Stimulated activated CD4-positive, alpha-beta T cell treated with anti-CD3 and anti-CD28 coated beads, Interleukin-1b, Interleukin-23, amount 100 ng/mL, for 4 hours (primary cell): ENCODE measurements at places on chromosomes 13 and 19.

GRCh38 chr13:81224209-81224833 lies 883.4 kb upstream of the SPRY2 start:
- no peak for DNase-seq

DNA sequence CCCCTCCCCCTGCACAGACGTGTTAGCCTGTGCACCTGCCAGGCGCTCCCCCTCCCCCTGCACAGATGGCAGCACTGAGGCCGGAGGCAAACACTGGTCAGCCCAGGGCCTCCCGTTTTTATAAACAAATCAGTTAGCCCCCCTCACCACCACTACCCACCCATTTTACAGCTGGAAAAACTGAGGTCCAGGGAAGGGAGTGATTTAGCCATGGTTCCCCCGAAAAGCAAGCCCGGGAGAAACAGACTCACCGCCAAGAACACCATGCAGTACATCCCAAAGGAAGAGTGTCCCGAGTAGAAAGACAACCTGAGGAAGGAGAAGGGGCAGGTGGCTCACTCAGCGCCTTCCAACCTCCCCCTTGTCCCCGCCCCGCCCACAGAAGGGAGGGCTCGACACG lies 8.7 kb downstream of the PLPP2 start:
- DNase-seq, result no peak

- no peak for DNase-seq
These were observed 83.5 kb upstream of the RNF113B start for GRCh38 chr13:98260357-98261164.

DNA sequence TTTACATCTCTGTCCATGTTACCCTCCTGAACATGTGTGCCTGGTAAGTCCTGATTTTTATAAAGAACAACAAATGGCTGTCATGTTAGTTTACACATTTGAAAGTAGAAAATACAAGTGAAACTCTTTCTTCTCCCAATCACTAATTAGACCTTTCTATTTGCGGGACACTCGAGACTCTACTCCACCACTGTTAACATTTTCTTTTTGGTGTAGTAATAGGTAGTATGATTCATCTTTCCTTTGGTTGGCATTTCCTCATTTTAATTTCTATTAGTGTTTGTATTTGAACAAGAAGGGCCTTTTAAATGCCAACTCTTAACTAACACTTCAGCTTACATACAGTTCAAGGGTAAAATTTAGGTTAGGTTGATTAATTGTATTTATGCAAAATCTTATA lies 371.1 kb downstream of the PCDH9 start:
- no peak for DNase-seq

DNA sequence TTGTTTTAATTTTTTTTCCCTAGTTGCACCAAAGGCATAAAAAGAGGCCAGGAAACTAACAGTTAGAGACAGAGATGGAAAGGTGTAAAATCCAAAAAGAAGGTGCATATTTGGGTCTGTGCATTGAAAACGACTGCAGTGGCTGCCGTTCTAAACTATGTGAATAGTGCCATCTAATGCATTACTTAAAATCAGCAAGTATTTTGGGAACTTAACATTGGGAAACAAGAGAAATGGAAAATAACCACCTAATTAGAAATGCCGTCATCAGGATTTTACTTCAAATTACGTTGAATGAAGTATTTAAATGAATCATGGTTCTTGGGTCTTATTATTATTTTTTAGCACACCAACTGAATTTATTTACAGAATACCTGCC lies 189.5 kb upstream of the MIR17HG start:
- no peak for DNase-seq

DNA sequence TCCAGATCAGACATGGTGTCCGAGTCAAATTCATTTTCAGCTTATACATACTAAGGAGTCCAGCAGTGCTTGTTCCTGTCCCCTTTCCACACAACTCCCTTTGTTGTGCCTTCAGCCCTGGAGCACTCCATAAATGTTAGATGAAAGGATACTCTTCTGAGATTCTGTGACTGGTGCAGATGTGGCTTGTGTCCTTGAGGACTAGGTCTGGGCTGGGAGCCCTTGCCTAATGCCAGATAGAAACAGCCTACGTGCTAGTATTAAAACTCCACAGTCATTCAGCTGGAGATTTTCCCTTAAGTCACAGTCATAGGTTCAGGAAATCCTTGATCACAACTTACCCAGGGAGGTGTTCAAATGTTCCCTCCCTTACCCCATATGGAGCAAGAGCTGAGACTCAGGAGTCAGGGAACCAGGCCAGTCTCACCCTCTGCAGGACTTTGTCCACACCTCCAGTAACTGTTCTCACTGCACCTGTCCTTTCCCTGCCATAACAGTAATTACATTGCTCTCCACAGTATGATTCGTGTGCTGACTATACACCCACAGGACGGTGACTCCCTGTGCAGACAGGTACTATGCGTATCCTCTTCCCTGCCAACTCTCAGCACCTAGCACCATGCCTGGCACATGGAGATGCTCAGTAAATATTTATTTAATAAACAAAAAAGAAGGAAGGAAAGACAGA lies 15.5 kb upstream of the SERPINE3 start:
- no peak for DNase-seq

DNA sequence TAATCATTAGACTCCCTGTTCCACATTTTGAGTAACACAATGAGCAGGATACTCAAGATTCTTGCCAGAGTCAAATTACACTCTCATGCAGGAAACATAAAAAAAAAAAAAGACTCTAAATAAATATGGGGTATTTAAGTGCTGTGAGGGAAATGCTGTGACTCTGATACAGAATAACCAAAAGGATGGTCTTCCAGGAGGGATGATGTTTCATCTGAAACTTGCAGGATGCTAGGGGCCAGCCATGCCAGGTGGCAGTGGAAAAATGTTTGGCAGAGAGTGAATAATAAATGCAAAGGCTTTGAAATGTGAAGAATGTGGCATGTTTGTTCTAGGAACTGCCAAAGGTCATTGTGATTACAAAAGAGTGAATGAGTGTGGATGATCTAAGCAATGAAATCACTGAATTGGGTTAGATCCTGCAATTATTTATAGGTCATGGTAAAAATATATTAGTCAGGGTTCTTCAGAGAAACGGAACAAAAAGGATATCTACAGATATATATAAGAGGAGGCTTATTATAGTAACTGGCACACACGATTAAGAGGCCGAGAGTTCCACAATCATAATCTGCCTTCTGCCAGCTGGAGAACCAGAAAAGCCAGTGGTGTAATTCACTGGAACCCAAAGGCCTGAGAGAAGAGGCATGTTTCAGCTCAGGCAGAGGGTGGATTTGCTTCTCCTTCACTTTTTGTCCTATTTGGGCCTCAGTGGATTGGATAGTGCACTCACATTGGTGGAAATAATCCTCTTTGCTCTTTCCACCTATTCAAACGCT lies 1832.8 kb upstream of the MIR17HG start:
- no peak for DNase-seq

GRCh38 chr19:8302357-8302691 lies 5.8 kb downstream of the CD320 start:
- no peak for DNase-seq

DNA sequence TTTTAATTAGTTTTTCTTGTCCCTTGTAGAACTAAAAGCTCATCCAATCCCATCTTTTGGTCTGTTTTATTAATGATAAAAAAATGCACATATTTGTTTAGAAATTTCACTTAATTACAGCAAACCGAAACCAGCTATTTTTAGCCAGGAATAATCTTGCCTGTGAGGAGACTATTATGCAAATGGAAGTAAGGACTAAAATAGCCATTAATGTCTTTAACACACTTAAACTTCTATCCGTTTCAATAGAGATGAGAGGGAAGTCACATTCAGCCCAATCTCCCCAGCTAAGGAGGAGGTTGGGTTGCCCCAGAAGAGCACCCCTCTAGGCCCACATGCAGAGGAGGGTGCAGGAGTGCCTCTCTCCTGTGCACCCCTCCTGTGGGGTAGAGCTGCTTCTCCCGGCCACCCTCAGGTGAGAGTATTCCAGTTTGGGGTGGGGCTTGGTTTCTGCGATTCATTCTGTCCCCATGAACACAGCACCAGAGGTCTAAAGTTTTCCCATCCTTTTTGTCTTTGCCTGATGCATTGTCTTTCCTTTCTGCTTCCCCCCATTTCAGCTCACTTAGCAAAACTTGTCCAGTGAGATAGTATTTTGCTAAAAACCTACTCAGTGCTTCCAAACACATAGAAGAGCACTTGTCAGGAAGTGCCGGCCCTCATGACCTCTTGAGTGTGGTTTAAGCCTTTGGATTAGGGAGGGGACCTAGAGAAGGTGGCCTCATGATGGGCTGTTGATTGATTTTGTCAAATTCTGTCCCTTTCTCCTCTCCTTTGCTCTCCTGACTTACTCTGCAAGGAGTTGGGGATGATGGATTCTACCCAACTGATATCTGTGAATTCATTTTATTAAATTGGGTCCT lies 28.2 kb downstream of the FGF9 start:
- no peak for DNase-seq

DNA sequence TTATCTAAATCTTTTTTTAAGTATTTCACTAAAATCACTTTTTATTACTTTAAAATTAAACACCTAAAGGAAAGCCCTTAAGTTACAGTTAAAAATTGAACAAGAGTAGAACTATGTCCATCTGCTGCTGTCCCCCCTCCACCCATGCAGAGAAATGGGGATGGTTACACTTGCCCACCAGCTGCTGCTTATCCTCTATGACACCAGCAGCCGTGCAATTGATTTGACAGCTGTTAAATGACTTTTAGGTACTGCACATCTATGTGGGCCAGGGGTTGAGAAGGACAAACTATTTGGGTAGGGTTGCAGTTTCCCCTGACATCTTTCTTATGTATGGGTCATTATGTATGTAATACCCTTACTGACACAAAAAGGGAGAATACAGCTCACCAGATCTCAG lies 77.2 kb downstream of the TBC1D4 start:
- no peak for DNase-seq

GRCh38 chr19:31543456-31543855 lies 194.2 kb upstream of the TSHZ3 start:
- DNase-seq, result no peak

GRCh38 chr19:38284422-38284821 lies 19.6 kb upstream of the C19orf33 start:
- DNase-seq, result no peak

GRCh38 chr19:17647071-17648020 lies 40.8 kb downstream of the UNC13A start:
- DNase-seq, result no peak

DNA sequence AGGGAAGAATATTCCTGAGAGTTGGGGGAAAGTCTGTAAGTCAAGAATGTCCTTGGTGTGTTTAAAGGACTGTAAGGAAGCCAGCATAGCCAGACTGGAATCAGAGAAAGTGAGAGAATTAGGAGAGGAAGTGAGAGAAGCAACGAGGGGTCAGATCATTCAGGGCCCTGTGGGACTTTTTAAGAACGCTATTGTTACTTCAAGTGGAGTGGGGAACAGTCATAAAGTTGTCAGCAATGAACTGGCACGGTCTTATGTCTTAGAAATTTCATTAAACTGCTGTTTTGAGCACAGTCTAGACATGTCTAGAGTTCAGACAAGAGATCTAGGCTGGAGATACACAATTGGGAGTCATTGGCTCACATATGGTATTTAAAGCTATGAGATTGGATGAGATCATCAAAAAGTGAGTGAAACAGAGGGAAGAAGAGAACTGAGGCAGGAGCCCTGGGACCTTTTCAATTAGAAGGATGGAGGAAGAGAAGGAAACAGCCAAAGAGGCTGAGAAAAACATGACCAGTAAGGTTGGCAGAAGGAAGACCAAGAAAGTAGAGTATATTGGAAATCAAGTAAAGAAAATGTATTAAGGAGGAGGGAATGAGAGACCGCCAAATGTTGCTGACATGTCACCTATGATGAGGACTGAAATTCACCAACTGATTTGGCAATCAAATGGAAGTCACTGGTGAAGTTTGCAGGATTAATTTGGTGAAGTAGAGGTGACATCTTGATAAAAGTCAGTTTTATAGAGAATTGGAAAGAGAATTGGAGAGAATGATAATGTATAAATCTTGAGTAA lies 263.5 kb downstream of the GPC5 start:
- no peak for DNase-seq

DNA sequence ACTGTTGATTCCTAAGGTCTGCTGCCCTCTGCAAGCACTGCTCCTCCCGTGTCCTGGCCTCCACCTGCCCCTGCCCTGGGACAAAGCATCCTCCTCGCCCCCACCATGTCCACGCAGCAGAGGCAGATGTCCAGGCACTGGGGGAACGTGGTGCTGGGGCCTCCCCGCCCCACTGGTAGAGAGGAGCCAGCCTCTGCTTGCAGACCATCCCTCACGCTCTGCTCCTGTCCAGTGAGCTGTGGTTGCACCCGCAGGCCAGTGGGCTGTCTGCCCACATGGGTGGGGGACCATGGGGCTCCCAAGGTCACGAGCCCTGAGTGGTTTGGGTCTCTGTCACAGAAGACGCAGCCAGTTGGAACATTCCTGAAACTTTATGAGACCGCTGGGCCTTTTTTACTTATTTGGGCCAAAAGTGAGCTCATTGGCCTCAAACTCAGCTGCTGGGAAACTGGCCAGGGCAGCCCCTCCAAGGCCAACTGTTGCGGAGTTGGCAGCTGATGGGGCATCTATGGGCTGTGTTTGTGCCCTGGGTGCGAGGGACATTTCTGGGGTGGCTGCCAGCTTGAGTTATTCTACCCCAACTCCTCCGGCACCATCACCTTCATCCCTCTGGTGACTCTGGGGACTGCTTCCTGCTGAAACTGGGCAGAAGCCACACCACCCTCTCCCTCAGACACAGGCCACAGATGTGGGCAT lies 64.8 kb upstream of the F7 start:
- no peak for DNase-seq

DNA sequence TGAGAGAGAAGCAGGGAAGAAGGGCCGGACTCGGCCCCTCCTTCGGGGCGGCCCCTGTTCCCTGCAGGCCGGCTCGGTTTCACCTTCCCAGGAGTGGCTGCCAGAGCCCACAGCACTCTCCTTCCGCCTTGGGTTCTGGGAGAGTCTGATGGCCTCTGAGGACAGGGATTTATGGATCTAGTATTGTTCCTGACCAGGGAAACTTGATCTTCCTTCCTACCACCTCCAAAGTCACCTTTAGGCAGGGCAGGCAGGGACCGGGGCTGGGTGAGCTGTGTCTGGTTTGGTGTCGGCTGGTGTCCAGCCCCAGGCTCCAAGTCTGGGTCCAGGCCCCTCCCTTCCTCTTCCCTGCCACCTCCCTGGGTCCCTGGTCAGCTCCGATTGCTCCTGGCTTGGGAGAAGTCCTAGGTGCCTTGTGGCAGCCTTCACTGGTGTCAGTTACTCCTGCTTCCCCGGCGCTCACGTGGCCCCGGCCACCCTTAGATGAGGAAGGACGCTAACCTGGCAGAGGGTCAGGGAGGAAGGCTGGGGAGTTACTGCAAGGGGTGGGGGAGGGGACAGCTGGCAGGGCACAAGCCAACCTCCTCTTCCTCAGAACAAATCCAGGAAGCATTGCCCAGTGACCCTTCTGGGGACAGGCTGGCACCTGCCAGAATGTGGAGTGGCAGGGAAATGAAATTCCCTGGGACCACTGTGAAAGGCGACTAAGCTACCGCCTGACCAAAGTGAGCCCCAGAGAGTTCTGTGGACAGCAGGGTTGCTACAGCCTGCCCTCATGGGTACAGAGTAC lies 18.8 kb downstream of the RFX1 start:
- DNase-seq, result no peak
